Neural progenitor cell (in vitro differentiated cells): ENCODE measurements at places on chromosomes 5 and 9.

DNA sequence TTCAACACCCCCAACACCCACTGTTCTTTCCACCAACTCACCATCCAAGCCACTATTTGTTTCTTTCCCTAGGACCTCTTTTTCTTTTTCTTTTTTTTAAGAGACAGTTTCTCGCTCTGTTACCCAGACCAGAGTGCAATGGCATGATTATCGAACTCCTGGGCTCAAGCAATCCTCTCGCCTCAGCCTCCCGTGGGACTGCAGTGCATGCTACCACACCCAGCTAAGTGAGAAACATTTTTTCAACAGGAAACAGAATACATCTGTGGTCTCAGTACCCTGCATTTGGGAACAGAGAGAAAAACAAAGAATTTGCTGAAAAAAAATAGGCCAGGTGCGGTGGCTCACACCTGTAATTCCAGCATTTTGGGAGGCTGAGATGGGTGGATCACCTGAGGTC, 24.6 kb downstream of the B4GALT1 start:
- DNase-seq, result no peak

DNA sequence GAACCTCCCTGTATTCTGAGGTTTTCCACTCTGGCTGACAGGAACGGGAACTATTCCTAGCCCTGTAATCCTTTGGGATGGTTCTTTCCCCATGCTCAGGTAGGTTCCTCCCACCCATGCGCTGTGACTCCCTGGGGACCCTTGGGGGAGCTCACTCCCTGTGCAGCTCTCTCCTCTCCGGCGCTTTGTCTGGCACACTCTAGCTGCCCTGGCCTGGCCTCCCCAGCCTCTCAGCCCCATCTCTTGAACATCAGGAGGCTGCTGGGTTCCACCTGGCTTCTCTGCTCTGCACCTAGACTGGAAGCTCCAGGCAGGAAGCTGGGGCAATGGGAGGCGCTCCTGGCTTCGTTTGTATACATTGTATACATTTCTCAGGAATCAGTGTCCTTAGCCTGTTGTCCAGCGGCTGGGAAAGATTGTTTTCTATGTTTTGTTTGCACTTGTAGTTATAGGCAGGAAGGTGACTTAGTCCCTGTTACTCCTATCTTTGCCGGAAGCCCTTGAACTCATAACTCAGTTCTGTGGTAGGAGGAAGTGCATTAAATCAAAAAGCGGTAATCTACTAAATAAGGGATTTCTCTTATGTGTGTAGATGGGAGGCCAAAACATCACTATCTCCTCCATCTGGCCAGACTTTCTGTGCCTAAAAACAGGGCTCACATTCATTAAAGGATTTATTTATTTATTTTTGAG, 20.4 kb downstream of the SLC25A25 start:
- no peak for DNase-seq

GRCh38 chr5:31470608-31471007, 61.3 kb downstream of the DROSHA start:
- no peak for DNase-seq

- DNase-seq, result no peak
Measured at GRCh38 chr5:150625164-150625535, 15.3 kb upstream of the SYNPO start.

GRCh38 chr9:20698782-20699181, 14.7 kb downstream of the FOCAD start:
- no peak for DNase-seq

DNA sequence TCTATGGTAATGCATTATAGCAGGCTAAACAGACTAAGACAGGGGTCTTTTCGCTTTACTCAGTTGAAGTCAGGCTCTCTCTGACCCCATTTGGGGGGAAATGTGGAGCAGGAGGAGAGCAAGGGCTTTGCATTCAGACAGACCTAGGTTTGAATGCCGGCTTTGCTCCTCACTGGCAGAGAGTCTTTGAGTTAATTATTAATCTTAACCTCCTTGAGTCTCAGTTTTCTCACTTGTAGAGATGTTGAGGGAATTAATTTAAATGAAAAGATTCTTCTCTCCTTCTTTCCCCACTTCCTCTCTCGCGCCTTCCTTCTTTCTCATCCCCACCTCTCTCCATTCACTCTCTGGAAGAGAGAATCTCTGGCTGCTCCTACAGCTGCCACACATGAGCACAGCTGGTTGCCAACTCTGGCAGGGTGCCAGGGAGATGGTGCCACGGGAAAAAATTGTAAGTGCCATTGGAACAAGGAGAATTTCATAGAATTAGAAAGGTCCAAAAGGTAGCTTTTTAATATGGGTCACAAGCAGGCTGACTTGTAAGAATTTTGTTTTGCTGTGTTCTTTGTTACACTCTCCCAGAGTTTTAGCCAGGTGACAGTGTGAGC, 25.2 kb upstream of the GLRA1 start:
- DNase-seq, result no peak

GRCh38 chr5:373710-374602, 52.4 kb downstream of the AHRR start:
- DNase-seq, result peak; percentile 64

- no peak for DNase-seq
Measured at GRCh38 chr5:78399116-78399515, 38.7 kb downstream of the SCAMP1 start.

- DNase-seq, result no peak
Measured at GRCh38 chr9:14097215-14097614, 216.7 kb downstream of the NFIB start.

DNA sequence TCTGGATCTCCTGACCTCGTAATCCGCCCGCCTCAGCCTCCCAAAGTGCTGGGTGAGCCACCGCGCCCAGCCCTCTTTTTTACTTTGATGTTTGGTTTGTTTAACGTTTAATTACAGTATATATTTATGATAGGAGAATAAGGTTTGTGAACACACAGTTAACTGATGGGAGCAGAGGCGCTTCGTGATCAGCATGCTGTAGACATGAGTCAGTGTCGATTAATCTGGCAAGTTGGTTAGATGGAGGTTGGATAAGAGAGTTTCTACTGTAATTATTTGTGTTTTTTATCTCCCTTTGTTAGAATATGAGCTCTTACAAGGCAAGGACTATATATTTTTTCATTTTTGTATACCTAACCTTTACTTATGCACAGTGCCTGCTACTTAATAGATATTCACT, 14.3 kb downstream of the ATG10 start:
- DNase-seq, result no peak

DNA sequence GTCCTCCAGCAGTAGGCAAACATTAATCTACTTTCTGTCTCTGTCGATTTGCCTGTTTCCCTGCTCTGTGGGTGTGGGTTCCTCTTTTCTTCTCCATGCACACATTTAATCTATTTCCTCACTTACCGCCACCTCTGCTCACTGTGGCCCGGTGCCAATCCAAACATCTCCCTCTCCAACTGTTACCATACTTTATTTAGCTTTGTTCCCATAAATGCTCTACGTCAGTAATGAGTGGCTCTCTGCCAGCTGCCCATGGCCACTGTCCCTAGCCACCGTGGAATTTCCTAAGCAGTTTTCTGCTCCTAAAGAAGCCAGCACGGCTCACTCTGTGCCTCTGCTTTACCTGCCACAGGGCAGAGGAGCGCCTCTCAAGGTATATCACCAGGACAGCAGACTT, 19.5 kb upstream of the GOLPH3 start:
- no peak for DNase-seq

- peak; percentile 58 for DNase-seq
Measured at GRCh38 chr5:179819296-179820126, 1.2 kb upstream of the SQSTM1 start.

GRCh38 chr5:37774912-37775483, 64.8 kb downstream of the GDNF start:
- peak; percentile 24 for DNase-seq

DNA sequence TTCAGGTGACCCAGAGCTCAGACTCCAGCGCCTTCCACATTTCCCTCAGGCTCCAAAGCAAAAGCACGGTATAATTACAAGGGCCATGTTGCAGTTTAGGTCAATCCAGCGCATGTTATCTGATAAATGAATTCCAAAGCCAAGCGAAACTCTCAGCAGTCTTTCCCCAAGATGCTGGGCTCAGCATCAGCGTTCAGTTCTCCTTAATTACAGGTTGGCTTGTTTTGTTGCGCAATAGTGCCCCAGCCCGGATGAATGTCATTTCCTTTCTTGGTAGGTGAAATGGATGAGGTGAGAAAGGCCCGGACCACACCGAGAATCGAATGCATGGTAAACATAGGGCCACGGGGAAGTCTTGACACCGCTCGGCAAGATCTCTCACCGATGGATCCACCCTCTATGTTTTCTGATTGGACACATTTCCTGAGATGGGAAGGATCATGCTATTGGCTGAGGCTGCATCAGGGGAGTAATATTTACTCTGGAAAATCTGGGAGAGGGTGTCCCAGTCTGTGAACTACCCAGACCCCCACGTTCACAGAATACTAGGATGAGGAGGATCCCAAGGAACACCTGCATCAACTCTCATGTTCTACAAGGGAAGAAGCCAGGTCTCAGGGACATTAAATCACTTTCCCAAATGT, 221.2 kb upstream of the ANKRD55 start:
- DNase-seq, result no peak

GRCh38 chr5:68046445-68046844, 169.1 kb upstream of the PIK3R1 start:
- no peak for DNase-seq

DNA sequence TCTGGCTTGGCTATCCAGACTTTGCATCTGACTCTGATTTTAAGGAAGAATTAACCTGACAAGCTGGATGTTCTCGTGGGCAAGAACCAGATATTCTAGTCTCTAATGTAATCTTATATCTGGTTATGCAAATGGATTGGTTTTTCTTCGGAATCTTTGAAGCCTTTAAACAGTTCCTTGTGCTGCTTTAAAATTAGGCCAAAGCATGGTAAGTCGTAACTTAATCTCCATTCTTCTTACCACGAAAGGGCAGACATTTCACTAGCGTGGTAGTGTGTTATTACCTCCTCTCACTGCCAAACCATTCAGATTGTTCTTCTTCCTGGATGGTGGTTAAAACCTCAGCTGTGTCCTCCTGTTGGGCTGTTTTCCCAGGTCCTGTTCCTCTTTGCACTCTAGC, 34.1 kb upstream of the TTC23L start:
- DNase-seq, result no peak

- no peak for DNase-seq
Measured at GRCh38 chr5:82396871-82397514, 118.8 kb upstream of the RPS23 start.

DNA sequence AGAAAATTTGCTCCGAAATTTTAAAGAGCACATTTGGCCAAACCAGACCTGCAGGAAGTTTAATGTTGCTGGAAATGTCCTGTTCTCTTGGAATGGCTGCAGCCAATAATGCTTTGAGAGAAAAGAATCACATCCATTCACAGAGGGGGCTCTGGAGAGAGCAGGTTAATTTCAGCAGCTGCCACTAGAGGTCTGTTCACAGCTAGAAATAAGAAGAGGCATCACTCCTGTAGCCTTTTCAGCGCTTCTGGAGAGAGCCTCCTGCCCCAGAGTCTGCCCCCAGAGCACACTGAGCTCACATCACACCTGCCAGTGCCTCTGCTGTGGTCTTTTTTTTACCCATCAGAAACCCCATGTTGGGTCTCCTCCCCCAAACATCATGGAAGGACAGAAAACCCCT, 124.8 kb upstream of the RAD23B start:
- peak; percentile 76 for DNase-seq

GRCh38 chr5:150443242-150444075, 6.1 kb downstream of the RPS14 start:
- DNase-seq, result no peak

DNA sequence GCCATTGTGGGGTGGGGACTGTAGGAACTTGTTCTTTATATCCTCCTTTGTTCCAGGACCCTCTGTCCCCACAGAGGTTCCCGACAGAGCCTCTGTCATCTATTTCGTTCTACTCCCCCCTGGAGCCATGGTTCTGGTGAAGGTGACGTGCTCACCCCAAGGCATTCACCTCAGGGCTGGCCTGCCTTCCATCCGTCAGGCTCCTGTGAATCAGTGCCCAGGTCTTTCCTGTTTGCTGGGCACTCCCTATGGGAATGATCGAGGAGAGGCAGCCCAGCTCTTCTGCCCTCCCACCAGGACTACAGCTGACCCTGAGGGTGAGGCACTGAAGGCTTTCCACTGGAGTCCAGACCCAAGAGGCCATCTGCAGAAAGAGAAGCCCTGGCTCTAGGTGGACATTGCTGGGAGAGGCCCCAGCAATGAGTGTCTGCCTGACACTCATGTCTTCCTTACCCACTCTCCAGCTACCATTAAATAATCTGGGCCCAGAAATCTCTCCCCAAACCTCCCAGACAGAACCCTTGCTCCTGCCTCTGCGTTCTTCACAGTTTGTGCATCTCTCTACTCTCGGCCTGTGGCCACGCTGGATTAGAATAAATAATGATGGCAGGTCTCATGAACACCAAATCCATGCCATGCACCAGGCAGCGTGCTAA, 214.2 kb downstream of the FSTL4 start:
- DNase-seq, result no peak

DNA sequence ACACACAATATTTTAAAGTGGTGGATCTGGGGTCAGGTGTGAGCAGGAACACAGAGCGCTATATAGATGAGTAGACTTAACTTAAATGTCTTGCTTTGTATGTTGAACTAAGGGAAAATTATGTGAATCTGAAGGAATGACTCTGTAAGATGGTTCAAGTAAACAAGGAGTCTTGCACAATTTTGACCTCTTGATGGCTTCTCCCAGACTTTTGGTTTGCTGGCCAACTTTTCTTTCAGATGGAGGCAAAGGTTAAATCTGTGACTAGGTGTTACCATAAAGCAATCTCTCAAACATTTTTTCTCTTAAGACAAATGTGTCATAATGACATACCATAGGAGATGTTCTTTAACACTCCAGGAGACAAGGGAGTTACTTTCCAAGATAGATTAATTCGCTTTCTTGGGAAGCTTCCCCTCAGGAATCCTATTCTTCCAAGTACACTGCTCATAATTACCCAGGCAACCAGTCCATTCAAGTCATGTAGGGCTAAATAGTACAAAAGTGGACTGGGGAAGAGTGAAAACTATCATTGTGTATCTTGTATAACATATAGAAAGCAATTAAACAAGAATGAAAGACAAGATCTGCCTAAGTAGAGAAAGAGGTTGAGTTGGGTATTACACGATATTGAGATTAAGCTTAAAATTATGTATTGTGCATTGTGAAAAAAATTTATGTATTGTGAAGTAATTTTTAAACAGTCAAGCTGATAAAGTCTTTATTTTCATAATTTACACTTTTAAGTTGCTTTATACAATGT, 60.3 kb upstream of the SLC27A6 start:
- DNase-seq, result peak; percentile 6

- DNase-seq, result no peak
Measured at GRCh38 chr5:16128944-16129343, 50.6 kb downstream of the MARCHF11 start.

DNA sequence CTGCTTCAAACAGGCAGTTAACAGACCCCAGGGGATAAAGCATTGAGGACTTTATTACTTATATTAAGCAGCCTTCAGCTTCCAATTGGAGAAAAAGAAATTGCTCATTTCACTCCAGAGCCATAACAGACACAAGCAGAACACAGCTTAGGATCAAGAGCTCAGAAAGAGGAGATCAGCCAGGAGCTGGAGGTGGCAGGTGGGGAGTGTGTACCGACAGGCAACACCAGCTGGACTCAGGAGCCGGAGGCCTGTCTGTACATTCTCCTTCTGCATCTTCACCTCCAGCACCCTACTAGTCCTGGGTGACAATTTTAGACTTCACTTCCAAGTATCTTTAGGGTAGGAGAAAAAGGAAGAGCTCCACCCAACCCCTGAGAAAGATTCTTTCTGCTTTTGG, 35.8 kb downstream of the NRG2 start:
- DNase-seq, result no peak

GRCh38 chr9:130873966-130874365, 22.6 kb downstream of the QRFP start:
- no peak for DNase-seq

GRCh38 chr9:16312962-16313546, 557.4 kb downstream of the BNC2 start:
- no peak for DNase-seq

- DNase-seq, result peak; percentile 66
Measured at GRCh38 chr5:56814361-56814962, 887 bp upstream of the MAP3K1 start.
